ENCODE measurements at places on chromosomes 11 and 22.

DNA sequence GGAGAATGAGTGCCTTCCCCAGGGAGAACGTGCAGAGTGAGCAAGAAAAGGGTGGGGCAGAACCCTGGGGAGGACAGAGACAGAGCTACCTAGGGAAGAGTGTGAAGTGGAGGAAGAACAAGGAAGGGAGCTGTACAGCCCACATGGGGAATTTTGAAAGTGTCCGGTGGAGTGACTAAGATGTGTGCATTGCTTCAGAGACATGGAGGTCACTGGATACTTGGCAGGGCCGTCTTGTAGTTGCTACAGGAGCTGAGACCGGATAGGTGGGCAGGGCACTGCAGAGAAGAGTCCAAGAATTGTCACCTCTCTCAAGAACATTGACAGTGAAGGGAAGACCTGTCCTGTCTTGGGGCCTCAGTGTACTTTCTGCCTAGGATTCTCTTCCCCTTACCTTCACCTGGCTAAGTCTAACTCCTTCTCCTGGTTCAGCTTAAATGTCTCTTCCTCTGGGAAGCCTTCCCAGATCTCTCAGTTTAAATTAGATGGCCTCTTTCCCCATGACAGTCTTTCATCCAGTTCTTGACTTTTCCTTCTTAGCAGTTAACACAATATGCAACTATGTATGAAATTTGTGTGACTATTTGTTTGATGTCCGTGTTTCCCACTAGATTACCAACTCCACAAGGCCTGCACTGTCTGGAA, 9.2 kb upstream of the P2RY6 start:
- DNase-seq: peak; percentile 50

DNA sequence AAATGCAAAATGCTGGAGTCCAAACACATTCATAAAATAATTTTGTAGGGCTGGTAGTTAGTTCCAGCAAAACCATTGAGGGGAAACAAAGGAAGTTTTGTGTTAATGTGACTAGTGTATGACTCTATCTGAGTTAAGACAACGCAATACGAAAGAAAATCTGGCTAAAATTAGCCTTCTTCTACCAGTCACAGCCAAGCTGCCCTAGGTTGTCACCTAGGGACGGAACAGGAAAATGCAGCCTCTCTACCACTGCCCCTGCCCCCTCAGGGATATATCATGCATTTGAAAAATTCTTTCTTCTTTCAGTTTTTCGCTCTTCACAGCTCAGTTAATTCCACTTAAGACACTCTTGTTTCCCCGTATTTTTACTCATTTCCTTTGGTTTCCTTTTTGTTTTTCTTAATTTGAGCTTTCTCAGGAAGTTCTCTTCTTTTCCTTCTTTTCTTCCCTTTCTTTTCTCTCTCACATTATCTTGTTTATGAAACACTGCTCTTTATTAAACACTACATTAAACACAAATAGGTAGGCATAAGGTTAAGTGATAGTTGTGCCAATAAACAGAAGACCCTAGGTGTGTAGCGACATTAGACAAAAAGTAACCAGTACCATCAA, 30.6 kb downstream of the KIRREL3 start:
- DNase-seq: no peak

- DNase-seq: no peak
Measured at GRCh38 chr11:122692444-122692843, 36.9 kb downstream of the UBASH3B start.

- DNase-seq: no peak
Measured at GRCh38 chr11:106022795-106023275, 795 bp upstream of the MSANTD4 start.

DNA sequence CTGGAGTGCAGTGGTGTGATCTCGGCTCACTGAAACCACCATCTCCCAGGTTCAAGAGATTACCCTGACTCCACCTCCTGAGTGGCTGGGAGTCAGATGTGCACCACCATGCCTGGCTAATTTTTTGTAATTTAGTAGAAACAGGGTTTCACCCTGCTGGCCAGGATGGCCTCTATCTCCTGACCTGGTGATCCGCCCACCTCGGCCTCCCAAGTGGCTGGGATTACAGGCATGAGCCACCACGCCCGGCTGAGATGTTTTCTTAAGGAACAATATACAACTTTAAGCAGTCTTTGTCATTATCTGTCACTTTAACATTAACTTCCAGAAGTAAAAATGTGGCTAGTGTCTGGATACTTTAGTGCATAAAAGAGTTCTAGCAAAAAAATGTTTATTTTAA, 272.6 kb upstream of the FAT3 start:
- DNase-seq: no peak

DNA sequence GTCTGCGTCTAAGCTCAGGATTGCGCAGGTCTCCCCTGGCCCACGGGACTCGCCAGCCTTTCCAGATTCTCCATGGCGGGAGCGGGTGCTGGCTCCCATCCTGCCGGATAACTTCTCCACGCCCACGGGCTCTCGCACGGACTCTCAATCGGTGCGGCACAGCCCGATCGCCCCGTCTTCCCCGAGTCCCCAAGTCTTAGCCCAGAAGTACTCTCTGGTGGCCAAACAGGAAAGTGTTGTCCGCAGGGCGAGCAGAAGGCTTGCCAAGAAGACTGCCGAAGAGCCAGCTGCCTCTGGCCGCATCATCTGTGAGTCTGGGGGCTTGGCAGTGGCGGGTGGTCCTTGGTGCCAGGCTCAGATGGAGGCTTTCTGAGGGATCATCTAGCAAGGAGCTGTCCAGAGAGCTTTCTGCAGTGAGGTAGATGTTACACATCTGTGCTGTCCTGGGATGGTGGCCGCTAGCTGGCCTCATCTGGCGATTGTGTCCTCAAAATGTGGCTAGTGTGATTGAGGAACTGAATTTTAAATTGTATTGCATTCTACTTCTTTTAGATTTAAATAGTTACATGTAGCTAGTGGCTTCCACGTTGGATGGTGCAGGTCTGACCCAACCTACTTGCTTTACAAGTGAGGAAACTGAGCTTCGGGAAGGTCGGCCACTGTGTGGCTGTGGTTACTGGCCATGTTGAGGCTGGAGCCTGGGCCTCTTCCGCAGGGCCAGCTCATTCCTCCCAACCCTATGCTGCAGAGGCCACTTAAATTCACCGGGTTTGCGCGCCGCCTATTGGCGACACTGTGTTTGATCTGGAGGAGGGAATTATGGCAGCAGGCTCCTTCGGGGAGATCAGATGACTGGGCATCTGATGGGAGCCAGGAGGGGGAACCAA, 6.7 kb downstream of the INCENP start:
- DNase-seq: no peak

- no peak for DNase-seq
Measured at GRCh38 chr11:60282286-60282685, 1.8 kb downstream of the MS4A4A start.

DNA sequence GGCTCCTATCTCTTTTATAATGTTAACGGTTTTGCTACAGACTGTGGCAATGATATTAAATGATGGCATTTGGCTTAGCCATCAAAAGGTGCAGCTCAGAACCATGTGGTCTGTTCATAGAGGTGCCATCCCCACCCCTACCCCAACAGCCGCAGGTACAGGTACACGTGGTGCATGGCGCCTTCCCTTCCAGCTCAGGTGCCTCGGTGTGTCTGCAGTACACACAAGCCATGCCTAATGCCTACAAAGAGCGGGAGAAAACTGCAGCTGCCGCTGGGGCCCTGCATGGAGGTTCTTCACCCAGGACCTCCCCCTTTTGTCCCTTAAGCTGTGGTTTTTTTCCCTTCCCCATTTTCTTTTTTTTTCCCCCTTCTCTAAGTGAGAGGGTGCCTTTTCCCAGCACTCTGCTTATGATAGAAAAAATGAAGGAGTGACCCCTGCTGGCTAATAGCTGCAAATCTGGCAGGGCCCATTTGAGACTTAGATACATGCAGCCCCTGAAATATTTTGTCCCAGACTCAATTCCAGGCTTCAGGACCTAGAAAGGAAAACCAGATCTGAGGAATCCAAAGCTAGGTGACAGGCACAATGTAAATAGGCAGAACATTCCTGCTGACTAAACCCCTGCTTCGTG, 6.5 kb downstream of the OR52M1 start:
- DNase-seq: no peak

GRCh38 chr22:28983788-28984441, 77.7 kb downstream of the C22orf31 start:
- no peak for DNase-seq

DNA sequence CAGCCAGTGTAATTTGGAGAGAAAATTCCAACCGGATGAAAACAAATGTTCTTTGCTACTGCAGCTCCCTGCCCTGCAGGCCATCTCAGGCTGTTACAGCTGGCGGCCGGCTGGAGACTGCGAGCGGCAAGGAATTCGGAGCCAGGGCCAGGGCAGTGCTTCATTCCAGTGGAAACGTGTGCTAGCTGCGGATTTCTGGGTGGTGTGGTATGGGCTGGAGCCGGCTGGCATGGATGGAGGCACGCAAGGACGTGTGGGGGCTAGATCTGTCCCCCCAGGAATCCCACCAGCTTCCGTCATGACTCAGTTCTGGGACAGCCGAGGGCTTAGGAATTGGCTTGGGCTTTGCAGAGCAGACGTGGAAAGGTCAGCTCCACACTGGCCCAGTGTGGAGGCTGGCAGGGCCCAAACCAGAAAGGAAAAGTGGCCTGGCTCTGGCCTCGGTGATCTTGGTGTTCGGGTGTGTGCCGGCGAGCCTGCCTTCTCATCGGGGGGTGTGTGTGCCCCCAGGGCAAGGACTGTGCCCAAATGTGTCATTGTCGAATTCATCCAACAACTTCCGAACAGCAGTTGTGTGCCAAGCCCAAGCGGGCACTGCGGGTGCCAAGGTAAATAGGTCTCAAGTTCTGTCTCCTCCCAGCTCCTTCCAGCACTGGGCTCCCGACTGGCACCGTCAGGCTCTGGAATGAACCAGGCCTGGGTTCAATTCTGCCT, 48.1 kb upstream of the SHISAL1 start:
- peak; percentile 73 for DNase-seq

DNA sequence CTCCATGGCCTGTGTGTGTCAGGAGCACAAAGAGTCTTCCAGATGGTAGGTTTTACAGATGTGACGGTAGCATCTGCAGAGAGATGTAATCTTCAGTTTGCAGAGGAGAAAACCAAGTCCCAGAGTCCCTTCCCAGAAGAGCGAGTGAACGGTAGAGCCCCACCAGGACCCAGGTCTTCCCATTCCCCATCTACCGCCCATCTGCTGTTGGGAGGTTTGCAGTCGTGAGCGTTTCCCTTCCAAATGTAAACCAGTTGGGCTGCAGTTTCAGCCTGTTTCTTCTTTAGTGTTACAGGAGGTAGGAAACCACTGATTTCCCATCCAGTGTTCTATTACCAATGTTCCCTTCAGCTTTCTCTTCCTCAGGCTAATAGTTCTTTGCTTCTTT, 24.0 kb downstream of the PANX1 start:
- no peak for DNase-seq

GRCh38 chr11:70410276-70411205, 12.2 kb downstream of the CTTN start:
- DNase-seq: no peak

- DNase-seq: peak; percentile 43
Measured at GRCh38 chr22:29129808-29130140, 56.9 kb downstream of the KREMEN1 start.

DNA sequence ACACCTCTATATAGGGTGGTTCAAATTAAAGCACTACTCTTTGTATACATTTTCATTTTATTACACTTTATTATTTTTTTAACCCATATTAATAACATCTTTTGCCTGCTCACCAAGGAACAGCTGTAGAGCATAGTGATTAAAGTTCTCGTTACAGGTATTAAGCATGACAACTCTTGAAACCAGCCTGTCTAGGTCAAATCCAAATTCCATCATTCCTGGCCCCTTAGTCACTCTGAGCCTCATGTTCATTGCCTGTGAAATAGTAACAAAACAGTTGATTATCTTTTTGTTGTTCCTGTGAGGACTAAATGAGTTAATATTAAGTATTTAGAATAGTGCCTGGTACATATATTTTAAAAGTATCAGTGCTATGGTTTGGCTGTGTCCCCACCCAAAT, 334.5 kb downstream of the RAB38 start:
- DNase-seq: no peak

DNA sequence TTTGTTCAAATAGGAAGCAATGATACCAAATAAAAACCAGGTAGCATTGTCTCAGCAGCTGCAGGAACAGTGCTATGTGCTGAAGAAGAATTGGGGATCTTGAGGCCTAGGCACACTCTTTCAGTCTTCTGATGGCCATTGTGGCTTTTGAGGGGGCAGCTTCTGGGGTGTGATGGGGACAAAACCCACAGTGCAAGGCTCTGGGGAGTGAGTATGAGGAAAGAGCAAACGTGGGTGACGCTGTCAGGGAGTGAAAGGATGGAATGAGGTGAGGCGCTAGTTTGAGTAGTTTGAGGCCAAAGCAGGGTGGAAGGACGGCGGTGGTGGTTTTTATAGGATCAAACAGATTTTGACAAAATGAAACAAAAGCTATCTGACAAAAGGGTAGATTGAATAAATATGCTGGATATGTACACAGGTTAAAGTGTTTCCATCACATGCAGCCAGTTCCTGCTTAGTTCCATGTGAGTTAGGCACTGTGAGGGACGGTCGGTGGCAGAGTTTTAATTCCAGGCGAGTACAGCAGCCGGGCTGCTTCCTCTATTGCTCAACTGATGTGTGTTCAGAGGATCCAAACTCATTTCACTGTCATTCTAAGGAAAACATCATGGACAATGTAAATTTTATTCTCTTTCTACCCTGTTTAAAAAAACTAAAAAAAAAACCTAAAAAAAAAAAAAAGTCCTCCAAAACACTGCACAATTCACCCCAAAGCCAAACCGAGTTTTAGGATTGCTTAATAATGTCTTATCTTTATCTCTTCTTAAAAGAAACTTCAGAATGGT, 18.9 kb downstream of the ADAMTS15 start:
- DNase-seq: no peak

Measured in right atrium auricular region (tissue), 2 donors.